ENCODE measurements at places on chromosomes 6 and 20.

DNA sequence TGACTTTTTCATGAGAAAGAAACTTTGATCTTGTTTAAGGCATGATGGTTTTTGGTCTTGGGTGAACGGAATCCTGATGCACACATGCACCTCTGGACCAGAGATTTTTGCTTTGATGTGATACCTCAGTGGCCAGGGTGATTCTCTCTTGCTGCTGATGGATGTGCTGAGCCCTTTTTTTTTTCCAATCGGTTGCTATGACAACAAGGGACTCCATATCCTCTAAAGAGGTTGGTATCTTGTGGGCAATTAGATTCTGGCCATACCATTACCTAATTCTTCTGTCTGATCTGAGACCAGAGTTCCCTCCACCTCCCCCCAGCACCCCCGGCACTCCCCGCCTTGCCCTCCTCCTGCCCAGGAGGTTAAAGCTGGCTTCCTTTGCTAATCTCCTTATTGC is 24.9 kb downstream of the PDYN start:
- no peak for DNase-seq

GRCh38 chr6:24187965-24188577 is 62.1 kb downstream of the NRSN1 start:
- no peak for DNase-seq

DNA sequence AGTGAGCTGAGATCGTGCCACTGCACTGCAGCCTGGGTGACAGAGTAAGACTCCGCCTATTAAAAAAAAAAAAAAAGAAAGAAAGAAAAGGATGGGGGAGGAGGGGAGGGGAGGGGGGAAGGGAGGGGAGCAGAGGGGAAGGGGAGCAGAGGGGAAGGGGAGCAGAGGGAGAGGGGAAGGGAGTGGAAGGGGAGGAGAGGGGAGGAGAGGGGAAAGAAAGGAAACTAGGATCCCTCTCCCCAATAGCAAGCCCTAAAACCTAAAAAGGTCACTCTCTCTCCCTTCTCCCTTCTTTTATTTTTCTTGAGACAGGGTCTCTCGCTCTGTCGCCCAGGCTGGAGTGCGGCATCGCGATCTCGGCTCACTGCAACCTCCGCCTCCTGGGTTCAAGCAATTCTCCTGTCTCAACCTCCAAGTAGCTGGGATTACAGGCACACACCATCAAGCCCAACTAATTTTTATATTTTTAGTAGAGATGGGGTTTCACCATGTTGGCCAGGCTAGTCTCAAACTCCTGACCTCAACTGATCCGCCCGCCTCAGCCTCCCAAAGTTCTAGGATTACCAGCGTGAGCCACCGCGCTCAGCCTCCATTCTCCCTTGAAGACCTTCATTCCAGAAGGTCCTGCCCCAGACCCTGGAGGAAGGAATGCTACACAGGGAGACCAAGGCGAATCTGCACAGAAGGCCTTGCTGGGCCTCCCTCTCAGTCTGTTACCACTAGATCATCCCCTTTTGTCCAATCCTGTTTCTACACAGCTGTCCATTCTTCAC is 45.8 kb upstream of the PIM1 start:
- no peak for DNase-seq

GRCh38 chr6:123276546-123276980 is 280.5 kb downstream of the CLVS2 start:
- DNase-seq: no peak

DNA sequence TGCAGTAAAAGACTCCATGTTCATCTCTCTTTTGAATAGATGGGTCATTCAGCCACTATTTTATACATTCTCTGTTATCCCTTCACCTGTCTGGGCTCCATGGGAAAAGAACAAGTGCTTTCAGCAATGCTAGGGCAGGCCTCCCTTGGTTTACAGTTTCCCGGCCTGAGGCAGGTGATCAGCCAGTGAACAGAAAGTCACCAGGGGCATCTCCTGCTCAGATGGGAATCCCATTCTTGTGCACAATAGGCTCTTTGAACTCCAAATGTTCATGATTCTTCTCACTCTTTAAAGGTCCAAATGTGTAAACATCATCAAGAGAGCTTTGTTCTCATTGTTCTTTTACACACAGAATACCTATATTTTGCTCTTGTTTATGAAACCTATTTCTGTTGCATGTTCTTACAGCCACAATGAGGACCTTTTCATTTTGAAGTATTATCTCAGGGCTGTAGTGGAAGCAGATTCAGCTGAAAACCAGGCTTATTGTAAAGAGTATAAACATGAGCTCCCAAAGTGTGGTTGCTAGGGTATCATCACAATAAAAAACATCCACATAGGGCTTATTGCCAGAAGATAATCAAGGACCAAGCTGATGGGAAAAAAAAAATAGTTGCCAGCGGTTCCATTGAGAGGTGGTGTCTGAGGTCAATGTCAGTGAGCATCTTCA is 267.1 kb upstream of the SGK1 start:
- DNase-seq: no peak

DNA sequence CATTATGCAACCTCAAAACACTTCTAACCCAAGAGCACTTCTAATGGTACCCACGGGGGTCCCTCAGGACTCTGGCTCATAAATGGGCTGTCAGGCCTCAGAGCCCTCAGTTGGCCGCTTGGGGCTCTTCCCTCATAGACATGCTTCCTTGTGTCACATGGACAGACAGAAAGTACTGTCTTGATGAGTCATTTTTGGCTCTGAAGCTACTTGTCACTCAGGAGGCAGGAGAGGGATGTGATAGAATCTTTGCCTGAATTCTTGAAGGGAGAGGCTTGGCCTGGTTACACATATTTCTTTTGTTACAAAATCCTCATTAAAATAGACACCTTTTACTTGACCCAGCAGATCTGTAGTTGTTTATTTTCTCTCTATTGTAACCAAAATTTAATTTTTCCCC is 15.1 kb upstream of the EDN1 start:
- DNase-seq: no peak

- no peak for DNase-seq
Measured at GRCh38 chr20:54172532-54172855, 1.3 kb downstream of the CYP24A1 start.

GRCh38 chr20:2688041-2688591 is 4.5 kb upstream of the EBF4 start:
- DNase-seq: peak; percentile 68

- no peak for DNase-seq
Measured at GRCh38 chr20:58755766-58756449, 63.3 kb downstream of the NPEPL1 start.

DNA sequence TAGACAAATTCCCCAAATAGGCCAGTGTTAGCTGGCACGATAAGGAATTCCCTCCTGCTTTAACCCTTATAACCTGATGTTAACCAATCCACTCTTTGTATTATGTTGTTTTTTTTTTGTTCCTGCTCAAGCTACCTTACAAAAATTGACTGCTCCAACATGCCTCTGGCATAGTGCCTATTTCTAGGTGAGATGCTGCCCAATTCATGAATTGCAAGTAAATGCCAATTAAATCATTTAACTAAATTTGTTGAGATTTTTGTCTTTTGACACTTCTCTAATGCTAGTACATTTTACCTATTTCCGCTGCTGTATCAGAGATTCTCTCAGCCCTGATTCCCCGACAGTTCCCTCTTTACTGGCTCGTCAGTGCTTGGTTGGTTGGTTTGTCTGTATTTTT is 66.5 kb downstream of the HECA start:
- no peak for DNase-seq

DNA sequence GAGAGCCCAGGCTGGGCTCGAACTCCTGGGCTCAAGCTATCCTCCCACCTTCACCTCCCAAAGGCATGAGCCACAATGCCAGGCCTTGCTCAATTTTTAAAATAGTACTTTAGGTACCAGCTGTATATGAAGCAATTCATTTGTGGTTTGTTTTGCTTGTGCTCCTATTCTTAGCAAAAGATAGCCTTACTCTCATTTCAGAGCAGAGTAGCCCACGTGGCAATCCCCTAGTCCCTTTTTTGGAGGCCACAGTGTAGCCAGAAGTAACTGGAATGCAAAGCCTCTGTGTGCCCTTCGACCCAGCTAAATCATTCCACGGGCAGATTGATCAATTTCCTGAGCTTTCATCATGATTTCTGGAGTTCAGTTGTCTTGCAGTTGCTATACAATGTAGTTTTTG is 372.2 kb downstream of the NRN1 start:
- DNase-seq: no peak

DNA sequence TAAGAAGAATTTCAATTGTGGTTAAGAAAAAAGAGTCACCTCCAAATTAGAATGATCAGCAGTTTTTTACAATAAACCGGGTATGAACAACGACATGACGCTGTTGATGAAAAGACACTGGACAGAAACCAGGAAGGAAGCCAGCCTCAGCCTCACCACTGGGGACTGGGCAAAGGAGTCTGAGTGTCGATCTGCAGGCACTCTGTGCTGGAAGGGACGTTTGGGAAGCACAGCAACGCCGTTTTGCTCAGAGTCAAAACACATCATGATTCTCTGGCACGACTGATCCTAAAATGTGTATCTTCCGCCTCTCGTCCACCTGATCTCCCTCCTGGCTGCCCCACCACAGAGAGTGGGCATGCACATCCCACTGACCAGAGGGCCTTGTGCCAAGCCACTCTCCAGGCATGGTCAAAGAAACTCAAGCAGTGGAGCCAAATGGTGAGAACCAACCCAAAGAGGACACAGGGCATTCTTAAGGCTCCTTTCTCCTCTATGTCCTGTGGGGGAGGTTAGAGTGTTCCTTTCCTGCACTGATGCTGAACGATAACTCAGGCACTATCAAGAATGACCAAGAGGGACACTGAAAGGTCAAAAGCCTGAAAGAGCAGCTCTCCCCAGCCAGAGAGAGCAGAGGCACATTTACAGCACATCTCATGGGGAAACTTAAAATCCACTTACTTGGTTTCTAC is 68.8 kb downstream of the AGPAT4 start:
- peak; percentile 40 for DNase-seq

- no peak for DNase-seq
Measured at GRCh38 chr6:124132256-124132655, 328.6 kb downstream of the NKAIN2 start.

DNA sequence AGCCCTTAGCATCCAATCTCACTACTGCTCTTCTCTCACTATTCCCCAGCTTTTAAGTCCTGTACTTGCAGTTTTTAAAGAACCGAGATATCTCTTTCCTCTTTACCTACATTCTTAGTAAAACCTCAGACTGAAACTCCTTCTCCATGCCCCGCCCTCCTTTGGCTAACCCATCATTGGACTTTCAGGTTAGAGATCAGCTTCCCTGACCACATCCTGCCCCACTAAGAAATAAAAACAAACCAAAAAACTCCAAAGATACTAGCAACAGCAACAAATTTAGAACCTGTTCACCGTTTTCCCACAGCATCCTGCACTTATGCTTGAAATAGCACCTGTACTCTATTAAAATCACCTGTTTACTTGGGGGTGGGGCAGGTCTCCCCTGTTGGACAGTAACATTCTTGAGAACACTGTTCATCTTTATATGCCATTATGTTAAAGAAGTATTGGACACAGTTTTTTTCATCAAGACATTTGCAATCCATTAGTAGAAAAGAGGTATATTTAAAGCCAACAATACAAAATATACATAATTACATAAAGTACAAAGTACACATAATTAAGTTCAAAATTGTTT is 16.3 kb upstream of the SMAP1 start:
- no peak for DNase-seq

- no peak for DNase-seq
Measured at GRCh38 chr6:148271711-148272439, 70.8 kb upstream of the SASH1 start.

DNA sequence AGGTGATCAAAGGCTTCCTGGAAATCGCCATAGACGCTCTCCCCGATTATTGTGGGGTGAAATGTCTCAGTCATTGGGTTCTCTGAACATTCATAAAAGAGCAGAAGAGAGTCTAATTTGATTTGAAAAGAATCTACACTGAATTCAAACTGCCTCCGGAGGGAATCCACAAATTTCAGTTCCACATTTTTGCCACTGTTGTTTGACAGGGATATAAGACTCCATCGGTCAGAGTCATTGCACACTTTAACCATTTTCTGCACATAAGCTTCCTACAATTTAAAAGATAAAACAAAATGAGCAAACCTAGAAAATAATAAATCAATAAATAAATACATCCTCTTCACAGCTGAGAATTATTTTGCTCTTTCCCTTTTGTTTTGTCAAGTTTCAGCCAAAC is 2.3 kb downstream of the TENT5A start:
- no peak for DNase-seq

GRCh38 chr6:90383196-90383822 is 86.7 kb upstream of the BACH2 start:
- DNase-seq: no peak

DNA sequence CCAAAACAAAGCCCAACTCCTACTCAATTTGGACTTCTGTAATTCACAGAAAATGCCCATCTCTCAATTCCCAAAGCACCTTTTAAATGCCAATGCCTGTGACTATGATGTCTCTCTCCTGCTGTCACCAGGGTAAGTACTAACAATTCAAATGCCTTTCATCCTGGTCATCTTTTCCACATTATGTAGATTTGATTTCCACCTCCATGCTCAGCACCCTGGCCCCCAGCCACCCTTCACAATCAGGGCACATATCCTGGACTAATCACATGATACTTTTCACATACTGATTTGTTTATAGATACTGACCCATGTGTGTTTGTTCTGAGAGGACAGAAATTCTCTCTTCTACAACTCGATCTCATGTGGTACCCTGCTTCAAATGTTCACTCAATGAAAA is 236.3 kb downstream of the PTPRK start:
- no peak for DNase-seq

GRCh38 chr6:90656325-90656724 is 69.5 kb upstream of the MAP3K7 start:
- no peak for DNase-seq

Measured in thyroid gland (tissue), 4 donors.